ENCODE measurements at places on chromosomes 12 and 14.
A peak's percentile ranks its signal among the peaks of the same experiment; 100 is the strongest.

DNA sequence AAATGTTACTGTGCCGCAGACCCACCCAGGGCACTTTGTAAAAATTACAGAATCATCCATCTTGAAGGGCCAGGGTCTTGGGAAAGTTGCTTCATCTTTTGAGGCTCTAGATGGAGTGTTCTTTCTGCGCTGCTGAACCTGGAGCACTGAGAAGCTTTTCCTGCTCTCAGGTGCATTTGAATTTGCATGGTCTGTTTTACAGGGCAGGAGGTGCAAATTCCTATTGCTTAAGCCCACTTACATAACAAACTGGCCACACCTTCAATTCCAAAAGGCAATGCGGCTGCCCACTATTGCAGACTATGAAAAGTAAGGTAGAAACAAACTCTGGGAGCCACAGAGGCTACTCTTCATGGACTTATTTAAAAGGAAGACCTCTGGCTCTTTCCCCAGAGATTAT lies 254.8 kb downstream of the CACNA1C start:
- DNase-seq, result no peak

GRCh38 chr12:66823857-66824570 lies 145.1 kb upstream of the GRIP1 start:
- no peak for DNase-seq

DNA sequence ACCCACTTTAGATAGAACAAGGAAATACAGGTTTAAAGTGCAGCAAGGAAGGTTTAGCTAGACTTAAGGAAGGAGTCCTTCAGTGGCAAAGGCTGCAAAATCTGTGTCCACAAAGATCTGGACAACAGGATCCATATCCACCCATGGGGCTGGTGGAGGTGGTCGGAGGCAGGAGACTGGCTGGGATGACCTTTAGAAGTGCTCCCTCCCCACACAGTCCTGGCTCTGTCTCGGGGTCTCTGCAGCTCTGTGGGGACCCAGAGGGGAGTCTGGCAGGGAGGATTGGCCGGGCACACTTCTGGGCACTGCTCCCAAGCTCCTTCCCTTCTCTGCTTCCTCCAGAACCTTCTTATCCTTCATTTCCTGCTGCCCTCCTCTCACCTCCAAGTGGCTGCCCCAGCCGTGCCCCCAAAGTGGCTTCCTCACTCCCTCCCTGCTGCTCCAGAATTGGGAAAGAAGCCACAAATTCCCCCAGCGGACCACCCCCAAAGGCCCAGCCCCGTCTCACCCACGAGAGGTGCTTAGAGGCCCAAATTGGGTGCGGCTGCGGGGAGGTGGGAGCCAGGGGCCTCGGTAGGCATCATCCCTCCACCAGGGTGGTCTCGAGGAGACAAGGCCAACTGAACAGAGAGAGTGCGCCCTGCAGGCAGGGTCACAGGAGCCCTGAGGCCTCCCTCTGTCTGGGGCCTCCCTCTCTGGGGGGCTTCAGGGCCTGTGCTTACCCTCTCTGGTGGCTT lies 21.9 kb upstream of the PGF start:
- no peak for DNase-seq

- DNase-seq, result no peak
These were observed 85.7 kb upstream of the E2F7 start for GRCh38 chr12:77151030-77151429.

DNA sequence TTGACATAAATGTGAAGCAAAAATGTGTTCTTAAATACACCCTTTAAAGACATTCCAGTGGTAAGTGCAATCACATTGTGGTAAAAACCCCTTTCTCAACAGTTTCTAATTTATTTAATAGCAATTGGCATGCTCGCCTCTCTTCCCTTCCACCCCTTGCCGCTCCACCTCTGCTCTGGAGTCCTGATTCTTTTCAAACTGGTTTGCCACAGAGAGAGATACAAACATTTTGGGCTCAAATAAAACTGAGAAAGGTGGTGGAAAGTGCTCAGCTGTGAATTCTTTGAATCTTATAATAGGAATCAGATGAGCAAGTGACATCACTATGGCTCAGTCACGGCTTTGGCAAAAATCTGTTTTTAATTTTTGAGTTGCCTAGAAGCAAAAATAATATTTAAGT lies 993.9 kb downstream of the GALC start:
- DNase-seq, result no peak

DNA sequence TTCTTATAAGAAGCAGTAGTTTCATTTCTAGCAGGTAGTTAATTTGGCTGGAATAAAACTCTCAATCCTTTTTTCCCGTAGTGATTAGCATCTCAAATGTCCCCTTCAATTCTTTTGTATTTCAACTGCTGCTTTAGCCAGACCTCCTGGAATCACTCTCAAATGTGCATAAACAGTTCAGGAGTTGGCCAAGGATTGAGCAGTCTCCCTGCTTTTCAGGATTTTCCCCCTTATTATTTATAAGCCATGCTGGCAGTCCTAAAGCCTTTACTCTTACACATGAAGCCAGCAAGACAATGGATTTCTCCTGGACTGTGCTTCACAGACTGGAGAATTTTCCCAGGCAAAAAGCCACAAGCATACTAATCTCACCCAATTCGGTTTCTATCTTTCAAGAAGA lies 950.1 kb downstream of the VRK1 start:
- DNase-seq, result no peak

- DNase-seq, result peak; percentile 76
These were observed 768 bp downstream of the CEP170B start for GRCh38 chr14:104865631-104866441.

- no peak for DNase-seq
These were observed 6.7 kb upstream of the C12orf50 start for GRCh38 chr12:88035907-88036289.

Measured in cardiac fibroblast (primary cell).